ENCODE measurements at places on chromosomes 5 and 9. TPM values are rescaled to one million over a fixed set of nuclear protein-coding genes. Genes with fewer than 3 reads are reported as not detected.

The BSPRY gene
- 0.03 TPM for polyA plus RNA-seq

The PIP5K1B gene
- not detected for polyA plus RNA-seq

The SPINK6 gene
- polyA plus RNA-seq, result not detected

The GABRA1 gene
- not detected for polyA plus RNA-seq

The CRHBP gene
- polyA plus RNA-seq, result not detected

The FAM169A gene
- 3.3 TPM for polyA plus RNA-seq

The KIF27 gene
- 0.78 TPM for polyA plus RNA-seq

The SLC45A2 gene
- 0.02 TPM for polyA plus RNA-seq

The ARID3C gene
- polyA plus RNA-seq, result 0.11 TPM

Data from SK-N-SH (cell line).